ENCODE measurements at places on chromosomes 1 and 21. TPM values are rescaled to one million over a fixed set of nuclear protein-coding genes. Genes with fewer than 3 reads are reported as not detected.

The SPRR2A gene
- not detected for total RNA-seq

The BCAN gene
- total RNA-seq, result not detected

The BTBD8 gene
- total RNA-seq, result 2.8 TPM

The LCE2B gene
- total RNA-seq, result not detected

The SIM2 gene
- not detected for total RNA-seq

The TBX19 gene
- 1.6 TPM for total RNA-seq
